ENCODE measurements at places on chromosomes 11 and 22. TPM values are rescaled to one million over a fixed set of nuclear protein-coding genes. Genes with fewer than 3 reads are reported as not detected.

MEI1 gene
- 40.0 TPM for polyA plus RNA-seq

CSTPP1 gene
- polyA plus RNA-seq = 6.5 TPM

XKR3 gene
- polyA plus RNA-seq = not detected

FOSL1 gene
- polyA plus RNA-seq = 4.7 TPM

DYNC2H1 gene
- 1.5 TPM for polyA plus RNA-seq

SCUBE1 gene
- polyA plus RNA-seq = 0.26 TPM

ANO5 gene
- 1.0 TPM for polyA plus RNA-seq

MUC6 gene
- not detected for polyA plus RNA-seq

RGL4 gene
- polyA plus RNA-seq = 2.3 TPM

CCDC85B gene
- polyA plus RNA-seq = 35.2 TPM

CHST1 gene
- polyA plus RNA-seq = not detected

SLC43A1 gene
- 5.8 TPM for polyA plus RNA-seq

DBX1 gene
- not detected for polyA plus RNA-seq

SMTNL1 gene
- polyA plus RNA-seq = not detected
